ENCODE measurements at places on chromosomes 2 and 18. TPM values are rescaled to one million over a fixed set of nuclear protein-coding genes. Genes with fewer than 3 reads are reported as not detected.
A peak's percentile ranks its signal among the peaks of the same experiment; 100 is the strongest.

FIGN gene
- 0.42 TPM for total RNA-seq

SULT1C2 gene
- total RNA-seq = 0.10 TPM

- H3K36me3 ChIP-seq = no peaks in the 10 kb centered on the region
- no peaks in the 10 kb centered on the region for H3K27me3 ChIP-seq
- no peak for DNase-seq
- no peak overlapping the region for H3K4me3 ChIP-seq
- H3K27ac ChIP-seq = no peak overlapping the region
Measured at GRCh38 chr18:26208977-26209376, 17.3 kb upstream of the TAF4B start.

PARD6G gene
- total RNA-seq = 0.56 TPM

GPAT2 gene
- total RNA-seq = 4.7 TPM

- no peaks in the 10 kb centered on the region for H3K27me3 ChIP-seq
- no peak overlapping the region for H3K27ac ChIP-seq
- H3K36me3 ChIP-seq = no peaks in the 10 kb centered on the region
- H3K4me3 ChIP-seq = no peak overlapping the region
- peaks cover 9% of the 10 kb centered on the region for H3K4me1 ChIP-seq
Measured at GRCh38 chr2:196289000-196289399, 117.6 kb upstream of the STK17B start.

DNA sequence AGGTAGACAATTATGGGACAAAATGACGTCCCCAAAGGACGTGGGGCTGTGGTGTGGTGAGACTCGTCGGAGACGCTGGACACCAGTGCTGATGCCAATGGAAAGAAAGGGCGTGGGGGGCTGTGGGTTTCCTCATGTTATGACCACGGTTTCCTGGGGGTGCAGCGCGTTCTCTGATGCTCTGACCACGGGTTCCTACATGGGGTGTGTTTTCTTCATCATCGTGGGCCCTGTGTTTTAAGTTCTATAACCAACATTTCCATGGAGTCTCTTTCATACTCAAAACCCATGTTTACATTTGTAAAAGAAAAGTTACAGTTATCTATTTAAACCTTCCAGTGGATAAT lies 141.6 kb downstream of the RTP5 start:
- no peak overlapping the region for H3K27ac ChIP-seq
- H3K4me3 ChIP-seq = no peak overlapping the region
- no peaks in the 10 kb centered on the region for H3K36me3 ChIP-seq

DNA sequence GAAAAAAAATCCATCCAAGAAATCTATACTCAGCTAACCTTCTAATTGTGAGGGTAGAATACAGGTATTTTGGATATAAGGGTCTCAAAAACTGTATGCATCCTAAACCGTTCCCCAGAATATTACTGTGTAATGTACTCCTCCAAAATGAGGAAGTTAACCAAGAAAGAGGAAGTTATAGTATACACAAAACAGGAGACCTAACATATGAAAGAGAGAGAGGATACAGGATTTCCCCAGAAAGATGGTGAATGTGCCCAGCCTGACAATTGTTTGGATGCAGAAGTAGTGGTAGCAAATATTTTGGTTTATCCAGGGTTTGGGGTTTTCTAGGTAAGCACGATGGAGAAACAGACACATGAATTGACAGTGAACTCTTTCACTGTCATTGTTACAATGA lies 50.6 kb downstream of the GALNT3 start:
- no peaks in the 10 kb centered on the region for H3K36me3 ChIP-seq
- no peak for DNase-seq
- H3K4me1 ChIP-seq = no peaks in the 10 kb centered on the region
- H3K4me3 ChIP-seq = no peak overlapping the region
- H3K27ac ChIP-seq = no peak overlapping the region

SIX2 gene
- total RNA-seq = 28.9 TPM

DNA sequence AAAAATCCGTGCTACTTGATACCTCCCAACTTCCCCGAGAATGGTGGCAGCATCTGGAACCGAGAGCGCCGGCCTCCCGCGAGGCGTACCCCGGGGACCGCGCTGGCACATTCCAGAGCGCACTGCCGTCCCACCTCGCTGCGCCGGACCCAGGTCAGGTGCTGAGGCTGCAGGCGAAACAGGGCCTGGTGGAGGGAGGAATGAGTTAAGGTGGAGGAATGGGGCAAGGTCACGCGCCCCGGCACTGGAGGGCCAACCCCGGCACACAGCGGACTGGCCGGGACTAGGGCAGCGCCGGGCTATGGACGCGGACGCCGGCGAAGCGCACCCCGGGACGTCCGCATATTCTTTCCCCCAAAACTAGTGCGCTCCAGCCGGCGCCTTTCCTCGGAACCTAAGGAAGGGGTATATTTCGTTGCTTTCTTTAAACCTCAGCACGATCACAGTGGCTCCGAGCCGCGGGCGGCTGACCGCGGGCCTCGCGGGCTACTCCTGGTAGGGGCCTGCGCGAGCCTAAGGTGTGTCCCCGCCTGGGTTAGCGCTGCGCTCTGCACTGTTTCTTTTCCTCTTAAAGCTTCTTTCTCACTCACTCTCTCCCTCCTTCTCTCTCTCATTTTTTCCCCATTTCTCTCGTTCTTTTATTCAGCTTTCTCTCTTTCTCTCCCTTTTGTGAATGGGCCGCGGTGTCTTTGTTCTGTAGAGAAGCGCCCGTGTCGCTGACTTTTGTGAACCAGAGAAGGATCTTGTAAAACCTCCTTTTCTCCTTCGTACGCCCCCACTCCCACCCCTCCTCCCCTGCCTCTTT lies 2.1 kb upstream of the OTX1 start:
- no peaks in the 10 kb centered on the region for H3K36me3 ChIP-seq
- no peak overlapping the region for H3K4me3 ChIP-seq

- H3K4me1 ChIP-seq = no peaks in the 10 kb centered on the region
- H3K4me3 ChIP-seq = no peak overlapping the region
- no peak overlapping the region for H3K27ac ChIP-seq
- no peak for DNase-seq
- H3K36me3 ChIP-seq = no peaks in the 10 kb centered on the region
- no peaks in the 10 kb centered on the region for H3K27me3 ChIP-seq
Measured at GRCh38 chr2:140650825-140651224, 1480.0 kb downstream of the LRP1B start.

DNA sequence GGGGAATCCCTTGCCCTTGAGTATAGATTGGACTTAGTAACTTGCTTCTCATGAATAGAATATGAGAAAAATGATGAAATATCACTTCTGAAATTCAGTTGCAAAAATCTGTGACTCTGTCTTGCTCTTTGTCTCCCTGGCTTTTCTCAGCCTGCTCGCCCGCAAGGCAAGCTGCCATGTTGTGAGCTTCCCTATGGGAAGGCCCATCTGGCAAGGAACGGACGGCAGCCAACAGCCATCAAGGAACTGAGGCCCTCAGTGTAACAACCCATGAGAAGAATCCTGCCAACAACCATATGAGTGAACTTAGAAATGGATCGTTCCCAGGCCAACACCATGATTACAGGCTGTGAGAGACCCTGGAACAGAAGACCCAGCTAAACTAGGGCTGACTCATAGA lies 58.4 kb upstream of the PGAP1 start:
- H3K4me1 ChIP-seq = peaks cover 18% of the 10 kb centered on the region
- H3K36me3 ChIP-seq = no peaks in the 10 kb centered on the region
- no peak overlapping the region for H3K4me3 ChIP-seq
- no peak overlapping the region for H3K27ac ChIP-seq
- no peaks in the 10 kb centered on the region for H3K27me3 ChIP-seq

DNA sequence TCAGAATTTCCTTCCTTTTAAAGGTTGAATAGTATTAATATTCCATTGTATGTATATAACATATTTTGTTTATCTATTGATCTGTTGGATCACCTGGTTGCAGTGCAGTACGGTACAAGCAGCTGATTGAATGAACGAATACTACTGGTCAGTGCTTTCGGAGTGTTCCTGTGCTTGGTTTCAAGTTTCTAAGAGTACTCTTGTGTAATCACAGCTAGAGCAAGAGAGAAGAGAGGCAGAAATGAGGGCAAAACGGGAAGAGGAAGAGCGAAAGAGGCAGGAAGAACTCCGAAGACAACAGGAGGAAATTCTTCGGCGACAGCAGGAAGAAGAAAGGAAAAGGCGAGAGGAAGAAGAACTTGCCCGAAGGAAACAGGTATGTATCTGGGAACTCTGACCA lies 40.3 kb upstream of the KCNJ13 start:
- H3K36me3 ChIP-seq = peaks cover 75% of the 10 kb centered on the region
- peak; percentile 18 for DNase-seq
- no peaks in the 10 kb centered on the region for H3K27me3 ChIP-seq
- H3K4me1 ChIP-seq = peaks cover 12% of the 10 kb centered on the region
- H3K27ac ChIP-seq = peak overlapping the region; percentile 73

GRCh38 chr18:79373736-79374135 lies 22.0 kb upstream of the NFATC1 start:
- no peak overlapping the region for H3K4me3 ChIP-seq
- H3K36me3 ChIP-seq = peaks cover 15% of the 10 kb centered on the region
- no peaks in the 10 kb centered on the region for H3K4me1 ChIP-seq

DNA sequence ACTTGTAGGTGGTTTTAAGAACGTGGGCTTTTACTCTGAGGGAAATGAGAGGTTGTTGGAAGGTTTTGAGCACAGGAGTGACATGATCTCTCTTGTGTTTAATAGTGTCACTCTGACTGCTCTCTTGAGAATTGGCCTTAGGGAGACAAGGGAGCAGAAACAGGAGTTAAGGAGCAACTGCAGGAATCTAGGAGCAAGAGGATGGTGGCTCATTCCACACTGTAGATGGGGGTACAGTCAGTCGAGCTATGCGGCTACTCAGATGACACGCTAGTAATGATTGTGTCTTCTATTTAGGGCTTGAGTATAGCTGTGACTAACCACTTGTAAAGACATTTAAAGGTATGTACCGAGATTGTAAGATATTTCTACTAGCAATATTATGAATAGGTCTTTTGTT lies 87.4 kb downstream of the RPRM start:
- no peaks in the 10 kb centered on the region for H3K4me1 ChIP-seq
- no peaks in the 10 kb centered on the region for H3K36me3 ChIP-seq
- H3K27me3 ChIP-seq = no peaks in the 10 kb centered on the region
- H3K4me3 ChIP-seq = no peak overlapping the region

DNA sequence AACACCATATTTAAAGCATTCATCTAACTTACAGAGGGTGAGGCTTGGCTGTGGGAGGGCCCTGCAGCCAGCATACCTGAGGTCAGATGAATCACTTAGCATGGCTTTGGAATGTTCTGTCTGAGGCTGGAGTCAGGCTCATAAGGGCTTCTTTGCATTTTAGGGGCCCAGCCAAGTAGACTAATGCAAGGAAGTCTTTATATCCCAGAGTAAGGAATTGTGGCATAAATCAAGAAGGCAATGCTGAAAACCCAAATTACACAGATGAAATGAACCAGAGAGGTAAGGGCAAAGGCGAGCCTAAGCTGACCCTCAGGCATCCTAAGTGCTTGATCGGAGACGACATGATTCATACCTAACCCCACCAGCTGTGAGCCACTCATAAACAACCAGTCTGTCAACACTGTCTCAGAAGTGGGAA lies 383.6 kb downstream of the DCC start:
- DNase-seq = no peak
- no peaks in the 10 kb centered on the region for H3K27me3 ChIP-seq

- peaks cover 45% of the 10 kb centered on the region for H3K27me3 ChIP-seq
- no peak overlapping the region for H3K4me3 ChIP-seq
- H3K4me1 ChIP-seq = peaks cover 9% of the 10 kb centered on the region
- no peaks in the 10 kb centered on the region for H3K36me3 ChIP-seq
Measured at GRCh38 chr2:95022309-95023221, 2.9 kb upstream of the MAL start.

LAMA1 gene
- 0.10 TPM for total RNA-seq

DNA sequence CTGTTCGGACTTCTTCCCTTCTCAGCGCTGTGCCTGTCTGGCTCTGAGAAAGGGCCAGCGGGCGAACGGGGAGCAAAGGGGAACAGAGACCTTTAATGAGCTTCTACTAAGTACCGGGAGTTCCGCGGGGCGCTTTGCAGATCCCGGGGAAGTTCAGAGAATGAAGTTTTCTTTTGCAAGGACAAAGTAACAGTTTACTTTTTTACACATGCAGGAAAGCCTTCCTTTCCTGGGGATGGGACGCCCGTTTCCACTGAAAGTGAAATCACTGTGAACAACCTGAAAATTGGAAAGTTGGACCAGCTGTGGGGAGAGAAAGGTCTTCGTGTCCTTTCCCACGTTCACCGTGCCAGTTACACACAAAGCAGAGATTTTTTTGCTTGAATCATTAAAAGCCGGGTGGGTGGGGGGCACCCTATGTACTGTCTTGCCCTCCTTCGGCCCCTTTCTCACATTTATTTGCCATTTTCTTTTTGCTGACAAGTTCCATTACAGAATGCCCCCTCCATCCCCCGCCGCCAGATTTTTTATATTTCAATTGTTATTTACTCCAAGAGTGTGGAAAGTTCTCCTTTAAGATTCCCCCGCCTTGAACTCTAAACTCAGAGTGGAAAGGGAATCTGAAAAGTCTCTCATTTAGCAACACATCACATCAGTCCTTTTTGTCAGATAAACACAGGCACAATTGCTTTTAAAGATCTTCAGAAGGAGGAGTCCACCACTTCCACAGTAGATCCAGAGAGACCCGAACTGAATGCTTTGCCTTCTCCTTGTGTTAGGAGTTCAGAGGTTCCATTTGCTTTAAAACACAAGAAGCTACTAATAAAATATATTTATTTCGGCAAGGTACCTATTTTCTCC lies 1.1 kb upstream of the FN1 start:
- no peak for DNase-seq
- H3K36me3 ChIP-seq = no peaks in the 10 kb centered on the region
- H3K4me1 ChIP-seq = peaks cover 5% of the 10 kb centered on the region
- H3K27ac ChIP-seq = peak overlapping the region; percentile 76
- H3K4me3 ChIP-seq = peak overlapping the region; percentile 62
- peaks cover 42% of the 10 kb centered on the region for H3K27me3 ChIP-seq

Measured in gastrocnemius medialis (tissue), 4 donors.